Uterus (tissue), 4 donors: ENCODE measurements at places on chromosomes 4 and X. TPM values are rescaled to one million over a fixed set of nuclear protein-coding genes. Genes with fewer than 3 reads are reported as not detected.

- H3K4me3 ChIP-seq, result no peak overlapping the region
- H3K4me1 ChIP-seq, result no peaks in the 10 kb centered on the region
- no peaks in the 10 kb centered on the region for H3K27me3 ChIP-seq
- no peak for DNase-seq
- no peaks in the 10 kb centered on the region for H3K36me3 ChIP-seq
Observed at GRCh38 chrX:38662640-38663039, 101.3 kb downstream of the TSPAN7 start.

DNA sequence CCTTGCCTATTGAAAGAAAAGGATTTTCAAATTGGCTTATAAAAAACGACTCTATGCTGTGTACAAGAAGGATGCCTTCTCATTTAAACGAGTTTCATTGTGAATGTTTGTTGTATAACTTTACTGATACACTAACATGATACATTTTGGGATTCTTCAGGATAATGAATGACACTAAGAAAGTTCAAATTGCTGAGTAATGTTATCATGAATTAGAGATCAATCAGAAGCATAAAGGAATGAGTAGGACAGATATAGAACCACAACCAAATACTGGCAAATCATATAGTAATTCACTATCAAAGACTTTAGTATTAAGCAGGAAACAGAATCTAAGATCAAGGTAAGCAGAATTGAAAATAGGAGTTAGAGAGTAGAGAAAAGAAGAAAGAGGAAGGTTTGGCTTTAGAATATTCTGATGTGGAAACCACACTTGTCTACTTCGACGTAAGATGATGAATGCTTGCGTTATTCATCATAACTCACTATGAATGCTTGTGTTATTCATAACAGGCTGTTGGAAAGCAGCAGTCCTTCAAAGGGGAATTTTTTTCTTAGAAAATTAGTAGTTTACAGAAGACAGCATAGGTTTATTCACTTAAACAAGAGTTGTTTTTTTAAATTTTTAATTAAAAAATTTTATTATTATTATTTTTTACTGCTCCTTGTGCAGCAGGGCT is 13.4 kb downstream of the CCDC158 start:
- no peak overlapping the region for H3K4me3 ChIP-seq
- H3K27ac ChIP-seq, result no peak overlapping the region
- H3K27me3 ChIP-seq, result no peaks in the 10 kb centered on the region
- H3K4me1 ChIP-seq, result no peaks in the 10 kb centered on the region
- DNase-seq, result no peak

DNA sequence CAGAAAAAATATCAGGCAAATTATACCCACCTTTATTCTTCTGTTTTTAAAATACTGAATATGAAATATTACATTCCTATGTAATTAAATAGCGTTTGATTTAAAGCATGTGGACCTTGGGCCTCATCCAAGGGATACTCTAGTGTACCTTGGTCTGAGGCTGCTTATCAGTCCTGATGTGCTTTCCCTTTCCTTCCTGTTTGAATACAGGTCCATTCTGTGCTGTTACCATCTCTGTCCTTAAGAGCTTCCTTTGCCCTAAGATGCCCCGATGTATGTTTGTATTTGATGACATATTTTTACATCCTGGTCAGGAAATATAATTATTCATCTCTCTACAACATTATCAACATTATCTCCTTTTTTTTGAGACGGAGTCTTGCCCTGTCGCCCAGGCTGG is 24.1 kb downstream of the FAT4 start:
- no peaks in the 10 kb centered on the region for H3K36me3 ChIP-seq
- H3K27me3 ChIP-seq, result no peaks in the 10 kb centered on the region
- H3K4me3 ChIP-seq, result no peak overlapping the region

DNA sequence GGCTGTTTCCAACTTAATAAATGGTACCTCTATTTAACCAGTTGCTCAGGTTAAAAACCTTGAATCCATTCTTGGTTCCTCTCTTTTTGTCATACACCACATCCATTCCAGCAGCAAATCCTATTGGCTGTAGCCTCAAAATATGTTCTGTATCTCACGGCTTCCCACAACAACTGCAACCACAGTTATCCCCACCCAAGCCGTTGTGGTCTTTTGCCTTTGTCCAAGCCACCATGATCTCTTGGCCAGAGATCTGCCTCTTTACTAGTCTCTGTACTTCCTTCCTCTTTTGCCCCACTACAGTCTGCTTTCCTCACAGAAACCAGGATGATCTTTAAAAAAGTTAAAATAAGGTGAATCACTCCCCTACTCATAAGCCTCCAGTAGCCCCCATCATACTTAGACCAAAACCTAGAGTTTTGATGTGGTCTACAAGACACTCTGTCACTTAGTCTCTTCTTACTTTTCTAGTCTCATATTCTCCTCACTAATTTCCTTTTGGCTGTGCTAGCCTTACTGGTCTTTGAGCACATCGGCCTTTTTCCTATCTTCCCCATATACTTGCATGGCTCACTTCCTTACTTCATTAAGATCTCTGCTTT is 10.3 kb downstream of the MAOA start:
- DNase-seq, result no peak
- H3K4me3 ChIP-seq, result no peak overlapping the region
- no peaks in the 10 kb centered on the region for H3K4me1 ChIP-seq
- no peak overlapping the region for H3K27ac ChIP-seq
- H3K27me3 ChIP-seq, result no peaks in the 10 kb centered on the region
- no peaks in the 10 kb centered on the region for H3K36me3 ChIP-seq

DNA sequence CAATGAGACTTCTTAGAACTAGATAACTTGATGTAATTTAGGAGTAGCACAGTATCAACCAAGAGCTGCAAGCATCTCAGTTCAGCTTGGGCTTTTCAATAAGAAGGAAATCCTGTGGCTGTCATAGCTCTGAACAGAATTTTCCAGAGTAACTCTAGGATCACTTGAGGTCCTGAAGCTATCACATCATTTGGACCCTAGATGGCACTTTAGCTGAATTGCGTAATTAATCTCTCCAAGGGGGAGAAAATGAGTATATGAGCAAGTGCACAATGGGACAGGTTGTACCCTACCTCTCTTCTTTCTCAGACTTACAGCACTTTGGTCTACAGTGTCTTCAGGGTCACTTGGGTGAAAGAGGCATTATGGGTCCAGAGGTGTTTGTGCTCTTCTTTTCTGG is 45.2 kb downstream of the SLC4A4 start:
- H3K4me3 ChIP-seq, result no peak overlapping the region
- H3K36me3 ChIP-seq, result no peaks in the 10 kb centered on the region
- H3K27me3 ChIP-seq, result no peaks in the 10 kb centered on the region
- no peak for DNase-seq

DNA sequence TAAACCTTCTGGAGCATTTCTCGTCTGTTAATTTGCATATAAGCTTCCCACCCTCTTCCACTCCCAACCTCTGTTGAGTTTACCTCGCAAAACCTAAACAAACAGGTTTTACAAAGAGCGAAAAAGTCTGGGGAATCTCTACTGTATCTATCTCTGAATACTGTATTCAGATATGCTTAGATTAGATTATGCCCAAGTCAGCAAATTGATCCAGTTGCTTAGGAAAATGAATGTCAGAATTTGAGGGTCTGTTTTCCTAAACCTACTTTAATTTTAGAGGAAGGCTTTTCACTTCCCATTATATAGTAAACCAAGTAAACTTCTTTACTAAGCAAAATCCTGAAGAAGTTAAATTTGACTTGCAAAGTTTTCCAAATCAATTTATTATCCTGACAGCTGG is 6.7 kb downstream of the CCNA2 start:
- H3K4me1 ChIP-seq, result no peaks in the 10 kb centered on the region
- H3K27ac ChIP-seq, result no peak overlapping the region
- no peaks in the 10 kb centered on the region for H3K27me3 ChIP-seq
- no peaks in the 10 kb centered on the region for H3K36me3 ChIP-seq

DNA sequence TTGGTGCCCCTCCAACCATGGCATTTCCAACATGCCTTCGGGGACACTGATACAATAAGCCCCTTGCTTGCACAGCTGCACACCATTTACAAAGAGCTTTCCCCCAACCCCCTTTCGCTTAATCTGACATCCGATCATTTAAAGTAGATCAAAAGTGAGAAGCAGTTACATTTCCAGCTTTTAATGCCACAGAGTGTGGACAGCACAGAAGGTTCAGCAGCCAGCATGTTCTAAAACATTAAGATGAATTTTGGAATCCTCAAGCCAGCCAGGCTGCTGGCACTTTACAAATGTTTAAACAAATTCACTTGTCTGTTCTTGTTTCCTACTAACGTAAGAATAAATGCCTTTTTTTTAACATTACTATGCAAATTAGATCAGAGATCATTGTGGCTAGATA is 284.4 kb upstream of the LDB2 start:
- H3K27ac ChIP-seq, result no peak overlapping the region
- H3K36me3 ChIP-seq, result no peaks in the 10 kb centered on the region
- no peaks in the 10 kb centered on the region for H3K4me1 ChIP-seq
- no peak overlapping the region for H3K4me3 ChIP-seq
- no peaks in the 10 kb centered on the region for H3K27me3 ChIP-seq

- no peaks in the 10 kb centered on the region for H3K36me3 ChIP-seq
- H3K4me1 ChIP-seq, result no peaks in the 10 kb centered on the region
- H3K27ac ChIP-seq, result peak overlapping the region; percentile 3
- H3K4me3 ChIP-seq, result no peak overlapping the region
- no peaks in the 10 kb centered on the region for H3K27me3 ChIP-seq
Observed at GRCh38 chr4:83219344-83220331, 65.0 kb downstream of the COQ2 start.

DNA sequence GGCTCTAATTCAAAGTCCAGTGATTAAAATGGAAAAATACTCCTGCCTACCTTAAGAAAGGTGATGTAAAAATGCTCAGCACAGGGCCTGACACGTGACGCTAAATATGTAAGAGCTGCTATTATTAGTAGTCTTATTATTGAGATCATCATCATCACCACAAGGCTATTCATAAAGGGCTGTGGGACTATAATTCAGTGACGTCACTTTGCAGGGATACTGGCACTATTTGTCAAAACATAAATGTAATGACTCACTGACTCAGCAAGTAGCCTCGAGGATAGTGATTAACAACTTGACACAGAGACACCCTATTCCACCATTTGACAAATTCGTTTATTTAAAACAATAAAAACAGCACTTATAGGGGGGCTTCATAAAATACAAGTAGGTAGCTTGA is 258.9 kb downstream of the SPANXN1 start:
- no peak overlapping the region for H3K4me3 ChIP-seq
- H3K27ac ChIP-seq, result no peak overlapping the region
- no peaks in the 10 kb centered on the region for H3K36me3 ChIP-seq
- DNase-seq, result no peak

DNA sequence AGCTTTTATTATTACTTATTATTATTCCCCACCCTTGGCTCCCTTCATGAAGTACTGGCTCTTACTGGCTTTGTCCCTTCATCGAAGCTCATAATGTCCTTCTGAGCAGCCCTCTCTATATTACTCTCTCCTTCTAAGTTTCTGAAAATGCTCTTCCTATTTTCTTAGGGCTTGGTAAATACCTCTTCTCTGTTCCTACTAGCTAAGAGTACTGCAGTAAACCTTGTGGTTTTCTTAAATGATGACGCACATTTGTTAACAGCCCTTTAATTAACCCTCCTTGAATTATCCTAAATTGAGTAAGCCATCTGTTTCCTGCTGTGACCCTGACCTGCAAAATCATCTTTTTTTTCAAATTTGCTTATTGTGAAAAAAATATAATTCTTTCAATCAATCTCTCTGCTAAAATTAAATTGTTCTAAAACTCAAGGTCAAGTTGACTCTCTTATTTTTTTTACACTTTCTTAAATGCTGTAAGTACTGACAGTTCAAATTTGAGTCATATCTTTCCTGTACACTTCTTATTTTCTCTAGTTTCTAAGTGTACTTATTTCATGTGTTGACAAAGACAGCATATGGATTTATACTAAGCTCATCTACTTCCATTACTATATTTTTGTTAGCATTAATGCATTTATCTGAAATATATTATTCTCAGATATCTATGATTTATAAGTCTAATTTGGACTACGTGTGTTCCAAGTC is 148.9 kb downstream of the ADAM29 start:
- no peaks in the 10 kb centered on the region for H3K4me1 ChIP-seq
- DNase-seq, result no peak
- no peaks in the 10 kb centered on the region for H3K27me3 ChIP-seq
- H3K27ac ChIP-seq, result peak overlapping the region; percentile 74

DNA sequence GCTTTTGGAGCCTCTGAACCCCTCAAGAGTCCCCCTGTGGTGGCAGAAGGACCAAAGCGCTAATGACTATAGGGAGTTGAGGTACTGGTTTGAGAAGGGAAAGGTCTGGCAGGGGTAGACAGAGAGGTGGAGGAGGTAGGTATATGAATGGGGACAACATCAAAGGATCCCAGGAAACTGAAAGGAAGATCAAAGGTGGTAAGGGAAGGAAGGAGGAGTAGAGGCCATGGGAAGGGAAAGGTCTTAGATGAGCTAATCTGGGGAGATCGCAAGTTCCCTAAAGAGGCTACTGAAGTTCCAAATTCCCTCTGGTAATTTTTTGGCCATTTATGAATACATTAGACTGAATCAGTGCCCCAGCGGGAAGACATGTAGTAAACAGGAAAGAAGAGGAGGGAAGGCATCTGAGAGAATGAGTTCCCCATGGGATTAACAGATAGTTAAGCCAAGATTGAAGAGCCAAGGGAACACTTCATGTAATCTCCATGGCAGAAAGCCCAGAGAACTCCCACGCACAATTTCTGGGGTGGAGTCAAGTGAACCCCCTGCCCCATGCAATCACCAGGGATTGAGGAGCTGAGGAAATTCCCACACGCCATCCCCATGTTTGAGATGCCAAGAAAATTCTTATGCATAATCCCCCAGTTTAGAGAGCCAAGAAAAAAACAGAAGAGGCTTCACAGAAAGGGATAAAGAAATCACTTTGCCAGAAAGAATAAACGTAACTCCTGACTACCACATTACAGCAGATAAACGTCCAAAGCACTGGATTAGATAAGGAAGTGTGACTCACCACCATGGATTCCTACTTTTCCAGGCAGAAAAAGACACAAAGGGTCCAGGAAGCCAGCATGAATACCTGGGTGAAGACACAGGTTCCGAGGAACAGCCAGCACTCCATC is 25.8 kb downstream of the ZNF630 start:
- peak; percentile 58 for DNase-seq
- H3K27ac ChIP-seq, result peak overlapping the region; percentile 58
- H3K36me3 ChIP-seq, result no peaks in the 10 kb centered on the region
- no peak overlapping the region for H3K4me3 ChIP-seq
- H3K27me3 ChIP-seq, result no peaks in the 10 kb centered on the region
- no peaks in the 10 kb centered on the region for H3K4me1 ChIP-seq

DNA sequence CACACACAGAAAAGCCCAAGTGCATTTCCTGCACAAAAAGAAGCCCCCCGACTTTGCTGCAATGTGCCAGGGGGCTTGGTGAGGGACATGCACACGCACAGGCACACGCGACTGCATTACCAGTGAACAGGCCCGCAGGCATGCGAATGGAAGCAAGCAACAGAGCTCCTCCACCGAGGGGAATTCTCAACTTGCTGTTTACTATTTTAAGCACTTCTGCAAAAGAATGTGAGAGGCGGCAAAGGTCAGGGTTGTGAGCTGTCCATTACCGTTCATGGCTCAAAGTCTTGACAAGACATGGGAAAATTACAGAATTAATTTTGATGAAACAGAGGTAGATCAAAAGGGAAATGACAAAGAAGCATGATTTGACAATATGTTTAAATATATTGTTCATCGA is 342.5 kb upstream of the NOCT start:
- H3K27me3 ChIP-seq, result no peaks in the 10 kb centered on the region
- DNase-seq, result no peak
- no peak overlapping the region for H3K27ac ChIP-seq
- no peak overlapping the region for H3K4me3 ChIP-seq

- no peak overlapping the region for H3K27ac ChIP-seq
- H3K4me3 ChIP-seq, result no peak overlapping the region
- no peaks in the 10 kb centered on the region for H3K4me1 ChIP-seq
- no peaks in the 10 kb centered on the region for H3K36me3 ChIP-seq
Observed at GRCh38 chr4:110620691-110621327, 2.1 kb downstream of the PITX2 start.

Gene P2RY4
- total RNA-seq, result 0.41 TPM

Gene SPACA5
- total RNA-seq, result not detected

Gene PPP2R2C
- total RNA-seq, result 2.9 TPM

Gene LUZP4
- total RNA-seq, result not detected

Gene CFAP99
- not detected for total RNA-seq
